ENCODE measurements at places on chromosomes 2 and 18.
A peak's percentile ranks its signal among the peaks of the same experiment; 100 is the strongest.

GRCh38 chr2:11680182-11680900, 10.3 kb upstream of the NTSR2 start:
- DNase-seq: no peak

DNA sequence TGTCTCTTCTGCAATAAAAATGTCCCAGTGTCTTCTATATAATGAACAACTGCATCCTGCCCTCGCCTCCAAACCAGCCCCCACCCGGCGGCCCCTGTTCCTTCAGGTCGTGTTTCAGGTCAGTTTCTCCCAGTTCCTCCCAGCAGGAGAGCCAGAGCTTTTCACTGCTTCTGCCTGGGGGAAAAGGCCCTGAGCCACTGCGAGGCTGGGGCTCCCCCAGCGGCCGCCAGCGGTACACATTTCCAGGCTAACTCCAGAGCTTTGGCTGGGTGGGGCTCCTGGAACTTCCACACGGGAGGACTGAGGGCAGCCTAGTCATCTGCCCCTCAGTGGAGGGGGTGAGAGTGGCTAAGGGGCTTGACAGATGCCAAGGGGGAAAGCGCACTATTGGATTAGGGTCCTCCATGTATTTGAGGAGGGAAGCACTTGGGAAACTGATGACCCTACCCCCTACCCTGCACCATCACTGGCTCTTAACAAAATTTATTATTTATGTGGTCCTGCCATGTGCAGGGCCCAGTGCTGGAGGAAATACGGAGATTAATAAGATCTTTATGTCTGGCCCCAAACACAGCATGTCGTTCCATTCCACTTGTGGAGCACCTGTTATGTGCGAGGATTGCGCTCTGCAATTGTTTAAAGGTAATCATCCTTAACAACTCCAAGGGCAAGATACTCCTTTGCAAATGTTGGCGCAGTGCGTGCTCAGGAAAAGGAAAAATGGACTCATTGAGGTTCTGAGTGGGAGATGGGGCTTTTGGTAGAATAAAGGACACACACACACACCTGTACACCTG, 17.3 kb upstream of the CYS1 start:
- peak; percentile 58 for DNase-seq

DNA sequence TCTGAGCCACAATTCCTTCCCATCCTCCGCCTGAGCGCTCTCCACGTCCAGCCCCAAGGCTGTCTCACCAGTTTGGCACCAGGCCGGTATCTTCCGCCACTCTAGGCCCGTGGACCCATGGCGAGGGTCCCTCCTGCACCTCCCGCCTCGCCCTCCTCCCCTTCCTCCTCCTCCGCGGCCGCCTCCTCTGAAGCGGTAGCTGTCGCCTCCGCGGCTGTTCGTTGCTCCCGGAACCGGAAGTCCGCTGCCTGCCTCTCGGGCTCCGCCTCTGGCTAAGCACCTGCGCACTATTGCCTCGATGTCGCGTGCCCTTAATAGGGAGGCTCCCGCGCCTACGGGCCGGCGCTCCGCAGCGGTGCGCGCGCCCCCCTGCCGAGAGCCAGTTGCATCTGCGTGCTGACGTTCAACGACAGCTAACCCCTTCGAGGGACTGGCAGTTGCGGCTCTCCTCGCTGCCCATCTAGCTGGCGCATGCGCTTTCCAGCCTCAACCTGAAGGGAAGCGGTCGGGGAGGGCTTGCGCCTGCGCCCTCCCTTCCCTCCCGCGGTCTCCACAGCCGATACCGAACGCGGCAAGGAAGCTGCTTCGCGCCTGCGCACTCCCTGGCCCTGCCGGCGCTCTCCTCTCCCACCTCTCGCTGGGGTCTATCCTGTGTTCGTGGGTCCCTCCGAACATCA, at the start of gene MBD1:
MBD1 (minus strand) TSS at position 229 of the 677 bp plus-strand sequence. CDS start 1,531 bp downstream, outside the sequence.
- DNase-seq: peak; percentile 97

DNA sequence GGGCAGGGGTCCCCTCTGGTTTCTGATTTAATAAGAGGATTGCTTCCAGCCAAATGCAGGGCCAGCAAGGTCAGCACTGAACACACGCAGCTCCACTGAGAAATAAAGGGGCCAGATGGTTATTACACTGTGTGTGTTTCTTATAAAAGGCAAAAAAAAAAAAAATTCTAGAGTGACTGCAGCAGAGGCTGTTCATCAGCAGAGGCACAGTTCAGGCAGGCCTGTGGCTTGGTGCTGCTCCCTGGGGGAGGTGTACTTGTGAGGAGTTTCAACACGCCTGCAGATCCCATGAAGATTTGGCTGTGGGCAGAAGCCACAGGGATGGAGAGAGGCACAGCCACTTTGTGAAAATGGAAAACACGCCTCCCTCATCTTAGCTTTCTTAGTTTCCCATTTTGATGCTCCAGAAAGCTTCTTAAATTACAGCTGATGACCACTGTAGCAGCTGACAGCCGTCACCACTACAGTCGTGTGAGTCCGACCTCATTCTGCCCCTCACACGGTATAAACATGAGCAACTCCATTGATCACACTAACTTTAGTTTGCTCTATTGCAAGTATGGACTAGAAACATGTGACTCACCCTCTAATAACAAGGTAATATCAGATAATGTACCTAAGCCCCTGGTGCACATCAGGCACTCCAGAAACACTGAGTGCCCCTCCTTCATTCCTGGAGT, 726.5 kb upstream of the RAB6C start:
- no peak for DNase-seq

GRCh38 chr2:195038153-195038552, 618.9 kb upstream of the SLC39A10 start:
- DNase-seq: no peak

DNA sequence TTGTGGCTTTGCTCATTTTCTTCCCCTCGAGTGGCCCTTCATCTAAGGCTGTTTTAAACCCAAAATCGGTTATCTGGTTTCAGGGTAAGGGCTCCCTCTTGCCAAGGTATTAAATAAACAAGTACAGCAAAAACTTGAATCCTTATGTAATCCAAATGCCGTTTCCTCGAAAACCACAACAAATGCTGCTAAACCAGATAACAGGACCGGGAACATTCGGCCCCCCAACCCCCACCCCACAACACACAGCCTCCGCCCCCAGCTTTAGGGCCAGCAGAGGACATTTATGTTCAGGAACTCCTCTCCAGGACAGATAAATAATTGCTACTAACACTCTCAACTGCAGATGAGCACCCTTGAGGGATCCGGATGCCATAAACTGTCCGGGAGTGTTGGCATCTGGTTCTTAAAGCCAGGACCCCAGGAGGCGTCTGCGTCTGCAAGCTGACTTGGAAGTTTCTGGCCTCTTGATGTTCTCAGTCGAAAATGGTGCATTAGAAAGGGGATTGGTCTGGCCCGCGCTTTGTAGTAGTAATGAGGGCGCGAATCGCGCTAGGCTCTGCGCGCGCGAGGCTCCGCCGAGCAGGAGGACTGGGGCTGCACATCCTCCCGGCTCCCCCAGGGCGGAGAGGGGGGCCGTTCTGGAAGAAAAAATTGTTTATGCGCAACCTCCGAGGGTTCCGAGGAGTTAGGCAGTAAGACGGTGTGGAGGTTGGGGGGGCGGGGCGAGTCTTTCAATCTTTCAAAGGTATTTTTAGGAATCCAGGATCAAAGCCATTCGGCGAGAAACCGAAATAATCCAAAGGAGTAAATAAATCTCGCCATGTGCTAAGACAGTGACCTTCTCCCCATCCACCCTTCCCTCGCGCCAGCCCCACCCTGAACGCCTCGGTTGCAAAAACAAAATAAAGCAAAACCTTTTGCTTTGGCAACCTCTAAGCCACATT, 3.9 kb upstream of the ID2 start:
- no peak for DNase-seq

DNA sequence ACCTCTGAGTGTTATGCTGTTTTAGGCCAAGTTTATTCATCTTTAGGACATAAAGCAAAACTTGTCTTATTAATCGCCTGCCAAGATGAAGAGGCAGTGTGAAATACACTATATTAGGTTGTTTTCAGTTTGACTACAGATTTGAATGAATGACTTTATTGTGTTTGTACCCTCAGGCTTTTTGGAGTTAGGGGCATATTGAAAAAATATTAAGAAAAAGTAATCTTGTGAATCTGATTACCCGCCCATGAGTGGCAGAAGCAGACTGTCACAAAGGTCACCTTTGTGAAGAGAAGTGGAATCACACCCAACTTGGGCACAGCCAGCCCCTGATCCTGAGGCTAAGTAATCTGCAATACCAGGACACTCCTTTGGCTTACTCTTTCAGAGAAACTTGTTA, 382.5 kb downstream of the NYAP2 start:
- no peak for DNase-seq

DNA sequence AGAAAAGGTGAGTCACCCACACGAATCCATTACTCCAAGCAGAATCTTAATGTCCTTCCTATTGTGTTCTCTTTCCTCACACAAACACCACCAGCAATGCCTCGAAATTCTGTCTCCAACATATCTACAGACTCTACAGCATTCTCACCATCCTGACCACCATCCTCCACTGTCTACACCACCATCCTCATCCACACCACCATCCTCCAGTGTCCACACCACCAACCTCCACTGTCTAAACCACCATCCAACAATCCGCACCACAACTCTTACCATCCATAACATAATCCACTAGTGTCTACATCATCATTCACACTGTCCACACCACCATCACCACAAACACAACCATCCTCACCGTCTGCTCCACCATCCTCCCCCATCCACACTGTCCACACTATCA, 121.6 kb upstream of the ALKAL2 start:
- DNase-seq: no peak

Data from GM12891 (cell line).